ENCODE measurements at places on chromosomes 4 and X.

DNA sequence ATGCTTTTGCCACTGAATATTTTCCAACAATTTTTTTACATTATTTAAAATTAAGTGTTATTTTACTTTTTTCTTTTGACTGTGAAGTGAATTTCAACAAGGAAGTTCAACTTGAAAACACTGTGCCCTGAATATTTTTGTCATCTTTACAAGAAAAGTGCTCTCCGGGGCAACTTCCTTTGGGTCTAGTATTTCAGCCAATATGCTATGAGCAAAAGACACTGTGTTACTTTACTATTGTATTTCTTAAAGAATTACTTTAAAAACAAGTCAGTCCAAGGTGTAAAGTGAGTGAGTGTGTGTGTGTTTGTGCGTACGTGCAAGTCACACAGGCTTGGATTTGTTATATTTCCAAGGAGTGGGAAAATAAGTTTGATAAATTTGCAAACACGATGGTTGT, 7.6 kb upstream of the USP53 start:
- DNase-seq, result no peak

GRCh38 chr4:80082693-80083092, 9.7 kb upstream of the ANTXR2 start:
- no peak for DNase-seq

GRCh38 chr4:76723924-76724323, 174.0 kb downstream of the SOWAHB start:
- DNase-seq, result no peak

- DNase-seq, result no peak
Measured at GRCh38 chr4:142407596-142407995, 438.5 kb downstream of the INPP4B start.

DNA sequence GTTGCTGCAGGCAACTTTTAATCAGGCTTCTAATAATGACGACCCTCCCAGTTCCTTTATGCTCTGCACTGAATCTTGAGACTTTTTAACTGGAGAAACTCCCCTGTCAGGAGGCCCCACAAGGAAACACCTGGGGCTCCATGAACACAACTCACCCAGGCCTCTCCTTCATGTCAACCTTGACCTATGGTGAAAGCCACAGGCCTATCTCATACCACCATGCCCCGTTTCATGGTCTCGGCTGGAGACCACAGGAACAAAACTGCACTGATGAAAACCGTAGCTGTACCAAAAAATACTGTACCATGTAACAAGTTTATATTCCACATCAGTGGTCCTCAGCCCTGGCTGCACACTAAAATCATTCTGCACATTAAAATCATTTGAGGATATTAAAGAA, 57.0 kb downstream of the ZNF827 start:
- no peak for DNase-seq

GRCh38 chr4:66372706-66373105, 702.4 kb upstream of the EPHA5 start:
- no peak for DNase-seq

- DNase-seq, result no peak
Measured at GRCh38 chrX:100409610-100410590, at the start of gene PCDH19. Gene PCDH19 (minus strand): TSS chrX:100410273. CDS start chrX:100408597, 1,676 bp downstream.

GRCh38 chr4:186216465-186217024, 10.8 kb upstream of the KLKB1 start:
- DNase-seq, result peak; percentile 12

DNA sequence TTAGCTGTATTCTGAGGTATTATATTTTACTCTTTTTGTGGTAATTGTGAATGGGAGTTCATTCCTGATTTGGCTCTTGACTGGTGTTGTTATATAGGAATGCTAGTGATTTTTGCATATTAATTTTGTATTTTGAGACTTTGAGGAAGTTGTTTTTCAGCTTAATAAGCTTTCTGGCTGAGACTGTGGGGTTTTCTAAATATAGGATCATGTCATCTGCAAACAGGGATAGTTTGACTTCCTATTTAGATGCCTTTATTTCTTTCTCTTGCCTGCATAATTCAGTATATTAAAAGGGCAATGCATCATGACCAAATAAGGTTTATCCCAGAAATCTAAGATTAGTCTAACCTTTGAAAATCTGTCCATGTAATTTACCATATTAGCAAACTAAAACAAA, 44.7 kb upstream of the EPGN start:
- DNase-seq, result no peak

DNA sequence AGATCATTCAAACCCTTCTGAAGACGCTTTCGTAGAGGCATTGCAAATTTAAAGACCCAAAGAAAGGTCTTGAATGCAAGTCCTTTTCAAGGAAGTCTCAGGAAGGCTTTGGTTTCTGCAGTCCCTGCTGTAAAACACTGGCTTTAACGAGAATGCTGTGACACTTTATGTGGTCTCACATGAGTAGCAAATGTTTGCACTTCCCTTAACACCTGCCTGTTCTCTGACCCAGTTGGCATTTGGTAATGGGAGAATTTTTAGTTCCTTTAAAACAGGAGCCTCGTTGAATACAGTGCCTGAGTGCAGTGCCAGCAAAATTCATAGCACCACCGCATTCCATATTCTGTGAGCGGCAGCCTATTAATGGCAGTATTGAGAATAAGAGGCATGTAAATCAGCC, 330.5 kb upstream of the PRKX start:
- peak; percentile 57 for DNase-seq

- no peak for DNase-seq
Measured at GRCh38 chr4:88802138-88802537, 104.5 kb upstream of the NAP1L5 start.
